ENCODE measurements at places on chromosomes 16 and 17.
A peak's percentile ranks its signal among the peaks of the same experiment; 100 is the strongest.

DNA sequence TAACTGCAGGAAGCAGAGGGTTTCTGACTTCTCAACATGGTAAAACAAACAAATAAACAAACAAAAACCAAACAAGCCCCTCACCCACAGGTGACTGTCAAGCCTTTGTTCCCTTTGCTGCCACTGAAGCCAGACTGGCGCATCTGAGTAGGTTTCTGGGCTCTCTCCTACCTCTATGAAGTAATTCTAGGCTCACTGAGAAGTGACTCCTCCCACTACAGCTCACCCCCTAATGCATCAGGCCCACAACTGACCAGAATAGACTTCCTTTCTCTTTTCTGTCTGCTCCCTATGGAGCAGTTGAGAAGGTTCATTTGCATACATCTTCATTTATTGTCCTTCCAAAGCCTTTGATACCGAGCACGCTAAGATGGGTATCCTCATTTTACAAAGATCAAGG, 77.0 kb upstream of the CCL2 start:
- no peak for DNase-seq

DNA sequence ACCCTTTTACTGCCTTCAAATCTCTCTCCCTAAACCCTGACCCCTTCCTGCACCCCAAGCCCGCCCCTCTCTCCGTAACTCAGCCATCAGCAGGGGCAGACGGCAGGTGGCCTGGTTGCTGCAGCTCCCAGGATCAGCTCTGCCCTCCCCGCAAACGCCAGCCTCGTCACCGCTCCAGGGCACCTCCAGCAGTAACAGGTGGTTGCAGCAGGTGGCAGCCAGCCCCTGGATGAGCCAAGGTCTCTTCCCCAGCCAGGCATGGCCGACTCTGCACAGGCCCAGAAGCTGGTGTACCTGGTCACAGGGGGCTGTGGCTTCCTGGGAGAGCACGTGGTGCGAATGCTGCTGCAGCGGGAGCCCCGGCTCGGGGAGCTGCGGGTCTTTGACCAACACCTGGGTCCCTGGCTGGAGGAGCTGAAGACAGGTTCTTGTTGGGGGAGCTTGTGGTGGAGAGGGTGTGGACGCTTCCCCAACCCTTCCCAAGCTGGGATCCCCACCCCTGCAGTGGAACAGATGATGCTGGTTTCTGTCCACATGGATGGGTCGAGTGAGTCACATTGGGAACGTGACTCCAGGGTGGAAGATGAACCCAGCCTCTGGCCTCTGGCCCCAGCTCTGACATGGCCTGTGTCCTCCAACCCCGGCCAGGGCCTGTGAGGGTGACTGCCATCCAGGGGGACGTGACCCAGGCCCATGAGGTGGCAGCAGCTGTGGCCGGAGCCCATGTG, 558 bp downstream of the HSD3B7 start:
- DNase-seq = no peak

GRCh38 chr16:2372684-2373083, 32.2 kb upstream of the ABCA3 start:
- DNase-seq = no peak

DNA sequence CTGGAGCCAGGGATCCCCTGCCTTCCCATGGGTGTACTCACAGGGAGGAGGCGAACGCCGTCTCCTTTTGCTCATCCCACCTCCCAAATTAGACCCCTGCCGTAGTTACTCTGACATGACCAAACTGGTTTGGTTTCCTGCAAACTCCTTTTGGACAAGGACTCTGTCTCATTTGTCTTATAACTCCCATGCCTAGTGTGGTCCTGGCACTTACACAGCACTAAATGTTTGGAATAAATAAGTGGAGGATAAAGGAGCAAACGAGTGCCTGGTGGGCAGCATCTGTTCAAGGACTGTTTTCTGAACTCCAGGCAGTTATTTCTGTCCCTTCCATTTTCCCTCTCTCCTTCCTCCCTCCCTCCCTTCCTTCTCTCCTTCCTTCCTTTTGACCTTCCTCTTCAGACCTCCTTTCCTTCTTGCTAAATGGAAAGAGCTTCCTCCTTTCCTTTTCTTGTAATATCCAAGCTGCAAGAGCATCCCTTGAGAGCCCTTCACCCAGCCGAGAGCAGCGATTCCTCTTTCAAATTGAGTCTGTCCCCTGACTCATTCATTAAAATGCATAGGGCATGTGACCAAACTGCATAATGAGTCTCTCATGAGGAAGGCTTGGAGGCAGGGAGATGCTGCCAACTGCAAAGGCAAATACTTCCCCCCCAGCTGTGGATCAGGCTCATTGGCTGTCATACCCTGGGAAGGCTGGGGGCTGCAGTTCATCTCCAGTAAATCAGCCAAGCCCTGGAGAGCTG, 36.8 kb downstream of the CHD9 start:
- no peak for DNase-seq

DNA sequence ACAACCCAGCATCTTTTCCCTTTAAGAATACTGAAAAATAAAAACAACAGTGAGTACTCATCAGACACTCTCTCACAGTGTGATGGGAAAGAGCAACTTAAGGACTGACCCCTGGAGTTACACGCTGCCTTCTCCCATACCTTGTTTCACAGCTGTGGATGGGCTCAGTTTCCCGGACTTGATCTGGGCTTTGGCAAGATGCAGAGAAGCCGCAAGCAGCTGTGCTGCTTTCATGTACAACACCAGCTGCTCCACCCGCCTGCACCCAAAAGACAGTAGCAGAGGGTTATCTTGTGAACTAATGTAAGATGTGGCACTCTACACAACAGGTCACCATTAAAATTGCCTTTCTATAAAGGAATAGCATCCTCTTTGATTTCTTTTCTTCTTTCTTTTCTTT, 32.7 kb upstream of the ALDH3A1 start:
- no peak for DNase-seq

- no peak for DNase-seq
Observed at GRCh38 chr16:48310908-48311641, 63.7 kb upstream of the ABCC11 start.

- no peak for DNase-seq
Observed at GRCh38 chr16:3086596-3087242, 12.4 kb downstream of the ZSCAN10 start.

GRCh38 chr16:81514568-81515258, 70.1 kb downstream of the CMIP start:
- DNase-seq = no peak

- no peak for DNase-seq
Observed at GRCh38 chr16:68839831-68840230, 3.5 kb upstream of the TANGO6 start.

- DNase-seq = peak; percentile 28
Observed at GRCh38 chr17:27807567-27808470, 7.5 kb upstream of the NOS2 start.

- DNase-seq = no peak
Observed at GRCh38 chr16:49556606-49557446, 183.2 kb downstream of the C16orf78 start.

DNA sequence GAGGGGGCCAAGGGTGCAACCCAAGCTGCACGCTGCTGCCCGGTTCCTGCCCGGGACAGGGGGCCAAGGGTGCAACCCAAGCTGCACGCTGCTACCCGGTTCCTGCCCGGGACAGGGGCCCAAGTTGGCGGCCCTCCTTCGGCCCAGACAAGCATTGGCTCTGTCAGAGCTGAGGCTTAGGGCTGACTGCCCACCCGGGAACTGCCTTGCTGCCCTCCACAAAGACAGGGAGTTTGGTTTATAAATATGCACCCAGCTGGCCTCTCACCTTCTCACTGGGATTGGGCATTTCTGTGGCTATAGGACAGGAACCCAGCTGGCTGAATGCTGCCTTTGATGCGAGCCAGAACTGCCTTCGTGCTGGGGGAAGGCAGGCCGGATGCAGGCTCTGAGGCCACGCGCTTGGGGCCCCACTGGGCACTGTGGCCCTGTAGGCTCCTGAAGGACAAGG, 105.7 kb downstream of the IRX5 start:
- DNase-seq = no peak

DNA sequence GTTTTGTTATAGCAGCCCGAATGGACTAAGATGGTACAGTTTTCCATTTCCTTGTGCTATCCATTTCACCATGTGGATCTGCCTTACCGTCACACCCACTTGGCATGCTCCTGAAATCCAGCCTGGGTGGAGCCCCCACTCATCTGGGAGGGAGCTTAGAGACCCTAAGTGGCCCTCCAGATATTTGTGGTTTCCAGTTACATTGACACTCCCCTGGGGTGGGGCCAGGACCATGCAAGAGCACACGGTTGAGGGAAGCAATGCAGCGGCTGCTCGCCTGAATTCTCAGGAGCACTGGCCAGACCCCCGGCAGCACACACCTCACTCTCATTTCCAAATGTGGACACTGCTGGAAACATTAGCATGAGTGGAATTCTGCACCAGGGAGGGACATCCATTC, 231.1 kb downstream of the UTP18 start:
- DNase-seq = no peak

DNA sequence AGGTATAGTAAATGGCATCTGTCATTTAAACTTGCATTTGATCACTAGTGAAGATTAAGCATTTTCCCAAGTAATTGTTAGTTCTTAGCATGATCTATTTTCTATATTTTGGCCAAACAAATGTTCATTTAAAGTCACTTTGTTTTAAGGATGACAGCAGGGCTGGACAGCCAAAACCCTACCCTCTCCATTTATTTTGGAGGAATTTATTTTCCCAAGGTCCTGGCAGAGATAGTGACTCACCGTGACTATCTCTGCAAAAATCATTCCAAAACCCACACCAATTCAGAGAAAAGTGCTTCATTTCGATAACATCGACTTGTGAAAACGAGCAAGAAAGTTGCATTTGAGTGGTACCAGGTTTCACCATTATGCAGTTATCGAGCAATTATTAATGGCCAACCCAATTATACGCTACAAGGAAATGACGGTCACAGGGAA, 665 bp upstream of the AKAP1 start:
- no peak for DNase-seq

DNA sequence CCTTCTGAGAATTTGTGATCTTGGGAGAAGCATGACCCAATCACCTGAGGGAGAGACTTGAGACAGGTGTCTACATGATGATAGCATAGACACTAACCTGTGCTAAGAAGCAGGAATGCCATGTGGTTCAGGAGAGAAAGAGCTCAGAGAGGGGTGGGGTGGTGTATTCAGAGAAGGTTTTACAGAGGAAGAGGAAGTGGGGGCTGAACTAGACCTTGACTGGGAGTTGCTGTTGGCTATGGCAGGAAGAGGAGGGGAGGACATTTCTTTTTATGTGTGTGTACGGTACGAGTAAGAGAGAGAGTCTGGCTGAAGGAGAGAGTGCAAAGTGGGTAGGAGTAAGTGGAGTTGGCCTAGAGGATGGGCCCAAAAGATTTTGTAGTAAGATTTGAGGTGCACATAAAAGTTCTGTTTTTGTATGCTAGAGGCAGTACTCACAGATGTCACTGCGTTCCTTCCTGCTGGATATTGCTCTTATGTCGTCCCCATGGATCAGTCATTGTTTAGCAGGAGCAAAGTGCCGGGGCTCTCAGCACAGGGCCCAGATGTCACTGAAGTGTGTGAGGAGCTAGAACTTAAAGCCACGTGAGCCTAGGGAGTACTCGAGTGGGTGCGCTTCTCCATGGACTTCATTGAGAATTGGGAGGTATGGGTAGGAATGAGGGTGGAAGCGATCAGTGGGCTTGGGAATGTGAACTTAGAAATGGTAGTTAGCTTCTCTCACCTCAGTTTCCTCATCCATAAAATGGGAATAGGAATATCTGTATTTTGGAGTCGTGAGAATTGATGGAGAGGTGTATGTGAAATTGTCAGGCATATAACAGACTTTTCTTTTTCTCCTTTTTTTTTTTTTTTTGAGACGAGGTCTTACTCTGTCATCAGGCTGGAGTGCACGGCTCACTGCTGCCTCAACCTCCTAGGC, 22.1 kb downstream of the SLC7A6 start:
- DNase-seq = no peak

GRCh38 chr16:29820730-29821642, 724 bp downstream of the MVP start:
- DNase-seq = no peak

DNA sequence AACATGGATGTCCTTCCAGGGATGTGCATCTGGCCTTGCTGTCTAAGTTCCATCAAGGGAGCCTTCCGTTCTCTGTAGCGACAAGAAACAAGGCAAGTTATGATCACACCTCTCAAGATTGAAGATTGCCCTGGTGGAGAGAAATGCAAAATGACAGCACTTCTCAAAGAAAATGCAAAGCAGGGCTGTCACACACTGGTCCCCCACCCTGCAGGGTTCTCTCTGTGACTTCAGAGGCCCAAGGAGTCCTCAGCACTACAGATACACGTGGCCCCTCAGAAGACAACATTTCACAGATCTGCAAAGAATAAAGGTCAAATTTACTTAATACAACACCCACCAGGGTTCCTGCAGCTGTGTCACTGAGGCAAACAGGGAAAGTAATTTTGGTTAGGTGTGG, 60.7 kb upstream of the TEX2 start:
- DNase-seq = no peak

DNA sequence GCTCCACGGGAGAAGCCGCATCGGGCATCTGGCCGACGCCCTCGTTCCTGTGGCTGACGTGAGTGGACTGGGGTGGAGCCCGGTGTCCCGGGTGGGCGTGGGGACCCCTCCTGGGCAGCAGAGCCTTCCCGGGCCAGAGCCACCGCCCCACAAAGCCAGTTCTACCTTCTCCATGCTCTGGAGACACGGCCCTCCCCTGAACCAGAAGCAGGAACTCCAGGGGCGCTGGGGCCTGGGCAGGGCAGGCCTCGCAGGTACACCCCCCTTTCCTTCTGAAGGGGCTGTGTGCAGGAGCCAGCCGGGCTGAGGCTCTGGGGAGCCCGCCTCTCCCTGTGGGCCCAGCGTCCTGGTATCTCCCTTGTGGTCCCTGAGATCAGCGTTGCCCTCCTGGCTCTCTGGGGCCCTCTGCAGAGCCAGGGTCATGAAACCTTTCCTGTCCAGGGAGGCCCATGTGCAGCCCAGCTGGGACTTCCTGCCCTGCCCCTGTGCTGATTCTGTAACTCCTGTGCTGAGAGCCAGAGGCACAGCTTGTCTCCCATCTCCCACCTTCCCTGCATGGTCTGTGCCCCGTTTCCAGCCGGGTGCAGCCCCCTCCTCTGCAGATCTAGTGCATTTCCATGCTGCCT, 6.5 kb downstream of the PIGQ start:
- no peak for DNase-seq

GRCh38 chr17:4693416-4693815, 10.5 kb downstream of the PELP1 start:
- DNase-seq = no peak

DNA sequence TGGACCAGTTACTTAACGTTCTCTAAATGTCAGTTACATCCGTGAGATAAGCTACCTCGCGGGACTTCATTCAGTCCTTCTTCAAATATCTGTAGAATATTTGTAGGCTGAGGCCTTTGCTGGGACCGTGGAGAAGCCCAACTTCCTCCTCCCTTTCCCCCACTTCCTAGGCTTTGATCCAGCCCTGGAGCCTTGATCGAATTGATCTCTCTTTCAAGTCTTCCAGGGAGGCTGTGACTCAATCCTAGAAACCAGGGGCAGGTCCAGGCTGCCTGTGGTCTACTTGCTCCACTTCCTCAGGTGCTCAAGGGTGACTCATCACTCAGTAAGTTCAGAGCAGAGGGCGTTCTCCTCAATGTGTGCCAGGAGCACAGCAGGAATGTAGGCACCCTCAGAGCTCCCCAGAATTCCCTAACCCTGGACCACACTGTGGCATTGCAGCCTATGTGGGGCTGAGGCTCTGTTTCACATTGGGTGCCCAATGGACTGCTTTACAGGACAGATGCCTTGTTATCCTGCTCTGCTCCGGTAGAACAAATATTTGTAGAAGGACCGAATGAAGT, 11.2 kb upstream of the CEP20 start:
- DNase-seq = no peak
